Lower leg skin (tissue), 4 donors: ENCODE measurements at places on chromosomes 1 and 21.

DNA sequence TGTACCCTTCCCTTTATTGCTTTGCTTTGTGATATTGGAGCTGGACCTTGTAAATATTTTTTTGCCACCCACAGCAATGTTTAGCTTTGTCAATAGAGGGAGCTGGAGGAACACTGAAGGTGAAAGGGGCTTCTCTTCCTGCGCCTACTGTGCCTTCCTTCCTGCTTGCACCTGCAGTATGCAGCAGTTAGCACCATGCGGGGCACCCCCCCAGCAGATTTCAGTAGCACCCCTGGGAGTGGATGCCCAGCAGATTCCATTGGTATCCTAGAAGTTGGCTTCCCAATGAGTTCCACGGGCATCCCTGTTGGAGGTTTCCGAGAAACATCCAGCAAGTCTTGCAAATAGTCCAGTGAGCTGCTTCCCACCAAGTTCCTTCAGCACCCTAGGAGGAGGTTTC, 25.6 kb downstream of the S100A10 start:
- DNase-seq = no peak

GRCh38 chr1:93172778-93173177, 7.4 kb downstream of the TMED5 start:
- DNase-seq = no peak

GRCh38 chr1:227938911-227939790, 8.6 kb downstream of the WNT9A start:
- DNase-seq = no peak

- DNase-seq = no peak
These were observed 148.2 kb downstream of the FCRL5 start for GRCh38 chr1:157404063-157404501.

- DNase-seq = peak; percentile 45
These were observed 6.7 kb downstream of the ZNF648 start for GRCh38 chr1:182054698-182055326.

DNA sequence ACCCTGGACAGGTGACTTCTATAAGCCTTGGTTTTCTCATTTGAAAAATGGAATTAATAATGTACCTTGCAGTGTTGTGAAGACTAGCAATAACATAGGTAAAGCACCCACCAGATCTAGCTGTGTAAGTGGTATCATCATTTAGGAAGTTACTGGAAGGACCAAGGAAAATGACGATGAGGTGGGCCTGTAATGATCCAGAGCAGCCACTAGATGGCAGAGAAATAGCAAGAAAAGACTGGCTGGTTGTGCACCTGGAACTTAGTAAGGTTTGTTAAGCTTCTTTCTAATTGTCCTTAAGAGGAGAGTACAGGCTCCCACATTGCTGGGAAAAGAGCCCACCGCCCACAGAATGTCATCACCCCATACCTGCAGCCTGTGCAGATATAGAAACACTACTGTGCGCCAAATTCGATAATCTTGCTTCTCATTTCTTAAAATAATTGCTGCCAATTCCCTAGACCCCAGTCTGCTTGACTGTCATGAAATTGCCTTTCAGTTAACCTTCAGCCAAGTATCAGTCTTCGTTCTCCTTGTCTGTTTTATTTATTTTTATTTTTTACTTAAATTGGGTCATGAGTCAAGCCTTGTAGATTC, 37.2 kb downstream of the WNT4 start:
- DNase-seq = no peak

- peak; percentile 98 for DNase-seq
These were observed at the start of gene YY1AP1 for GRCh38 chr1:155688324-155689080. YY1AP1 (minus strand) TSS chr1:155688774; CDS start chr1:155680436, 8,338 bp downstream.

DNA sequence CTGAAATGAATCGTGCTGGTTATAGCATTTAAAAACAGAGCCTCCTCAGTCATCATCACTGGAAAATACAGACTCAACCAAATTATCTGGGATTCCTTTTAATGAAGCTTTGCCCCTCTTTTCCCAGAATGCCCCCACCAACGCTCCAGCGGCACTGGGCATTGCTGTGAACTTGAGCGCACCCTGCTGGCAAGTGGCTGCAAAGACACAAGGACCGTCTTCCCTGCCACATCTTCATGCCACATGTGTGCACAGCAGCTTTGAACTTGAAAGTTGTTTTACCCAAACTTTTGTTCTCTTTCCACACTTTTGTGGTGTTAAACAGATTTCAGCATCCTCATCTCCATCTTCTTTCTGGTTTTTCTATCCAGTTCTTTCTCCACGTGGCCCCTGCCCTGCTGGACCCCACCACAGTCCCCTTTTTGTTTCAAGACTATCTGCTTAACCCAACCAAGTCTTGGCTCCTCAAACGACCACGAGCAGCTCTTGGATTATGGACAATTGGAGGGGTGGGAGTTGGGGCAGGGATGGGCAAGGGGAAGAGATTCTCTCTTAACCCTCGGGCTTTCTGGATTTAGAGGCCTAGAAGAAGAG, 12.8 kb upstream of the LMX1A start:
- peak; percentile 92 for DNase-seq

- DNase-seq = no peak
These were observed 89.2 kb upstream of the MARK1 start for GRCh38 chr1:220438741-220439140.

GRCh38 chr1:1939296-1940122, 20.4 kb upstream of the TMEM52 start:
- no peak for DNase-seq

GRCh38 chr1:210568631-210569030, 239.9 kb downstream of the HHAT start:
- no peak for DNase-seq

DNA sequence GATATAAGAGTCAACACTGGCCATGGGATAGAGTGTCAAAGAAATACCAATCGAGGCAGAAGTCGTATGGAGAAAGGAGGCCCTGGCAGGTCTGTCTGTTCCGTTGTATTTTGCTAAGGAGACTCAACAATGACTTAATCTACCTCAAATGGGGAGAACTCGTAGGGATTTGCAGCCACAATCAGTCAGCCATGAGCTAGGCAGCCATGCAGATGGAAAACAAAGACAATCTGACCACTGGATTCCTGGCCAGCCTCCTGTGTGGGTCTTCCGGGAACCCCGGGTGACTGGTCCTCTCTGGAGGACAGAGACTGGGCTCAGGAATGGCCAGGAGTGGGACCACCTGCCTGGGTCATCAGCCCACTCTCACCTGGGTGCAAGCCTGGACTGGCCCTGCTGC, 167.8 kb downstream of the ETS2 start:
- DNase-seq = no peak

- DNase-seq = peak; percentile 46
These were observed 2.8 kb upstream of the TTC22 start for GRCh38 chr1:54803761-54804470.

DNA sequence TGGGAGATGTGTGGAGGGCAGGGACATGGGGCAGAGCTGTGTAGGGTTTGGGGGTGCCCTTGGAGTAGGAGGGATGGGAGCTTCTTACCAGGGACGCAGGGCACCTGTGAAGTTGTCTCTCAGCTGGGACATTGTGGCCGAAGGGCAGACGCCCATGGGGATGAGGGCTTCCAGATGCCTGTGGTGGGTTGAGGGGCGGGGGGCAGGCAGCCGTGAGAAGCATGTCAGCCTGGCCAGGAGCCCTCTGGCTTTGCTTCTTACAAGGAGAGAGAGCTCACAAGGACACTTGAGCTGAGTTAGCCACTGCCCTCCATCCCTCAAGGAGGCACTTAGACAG, 8.5 kb downstream of the A3GALT2 start:
- DNase-seq = no peak

GRCh38 chr1:65316233-65316632, 6.9 kb downstream of the DNAJC6 start:
- no peak for DNase-seq

DNA sequence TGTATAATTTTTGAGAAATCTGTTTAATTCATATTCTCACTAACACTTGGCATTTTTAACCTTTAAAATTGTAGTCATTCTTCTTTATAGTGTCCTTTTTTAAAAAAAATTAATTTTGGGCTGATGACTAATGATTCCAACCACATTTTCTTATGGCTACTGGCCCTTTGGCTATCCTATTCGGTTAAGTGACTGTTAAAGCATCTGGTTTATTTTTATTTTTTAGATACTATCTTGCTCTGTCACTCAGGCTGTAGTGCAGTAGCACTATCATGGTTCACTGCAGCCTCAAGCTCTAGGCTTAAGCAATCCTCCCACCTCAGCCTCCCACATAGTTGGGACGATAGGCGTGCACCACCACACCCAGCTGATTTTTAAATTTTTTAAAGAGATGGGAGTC, 723.2 kb upstream of the CXADR start:
- no peak for DNase-seq

- DNase-seq = no peak
These were observed 160.6 kb upstream of the ATP1B1 start for GRCh38 chr1:168945870-168946269.

GRCh38 chr1:46019348-46019747, 113.1 kb downstream of the PIK3R3 start:
- DNase-seq = no peak

DNA sequence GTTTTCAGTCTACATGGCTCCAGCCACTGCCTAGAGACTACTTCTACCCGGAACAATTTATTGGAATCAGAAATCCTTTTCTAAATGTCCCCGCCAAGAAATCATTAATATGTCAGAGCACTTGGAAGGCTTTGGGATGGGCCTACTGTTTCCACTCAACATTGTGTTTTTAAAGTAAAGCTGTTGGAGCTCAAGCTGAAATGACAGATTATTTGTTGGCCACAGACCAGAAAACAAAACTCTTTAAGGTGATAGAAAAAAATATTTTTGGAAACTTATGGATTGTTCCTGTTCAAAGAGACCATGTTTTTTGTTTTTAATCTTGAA, 496 bp downstream of the VPS45 start:
- no peak for DNase-seq

DNA sequence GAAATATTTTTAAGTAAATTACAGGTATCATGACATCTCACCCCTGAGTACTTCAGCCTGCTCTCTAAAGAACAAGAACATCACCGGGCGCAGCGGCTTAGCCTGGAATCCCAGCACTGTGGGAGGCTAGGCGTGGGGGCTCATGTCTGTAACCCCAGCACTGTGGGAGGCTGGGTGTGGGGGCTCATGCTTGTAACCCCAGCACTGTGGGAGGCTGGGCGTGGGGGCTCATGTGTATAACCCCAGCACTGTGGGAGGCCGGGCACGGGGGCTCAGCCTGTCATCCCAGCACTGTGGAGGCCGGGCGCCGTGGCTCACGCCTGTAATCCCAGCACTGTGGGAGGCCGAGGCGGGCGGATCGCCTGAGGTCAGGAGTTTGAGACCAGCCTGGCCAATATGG, 7.7 kb upstream of the CDK11B start:
- no peak for DNase-seq
